ENCODE measurements at places on chromosomes 7 and 10.

- no peak for DNase-seq
Observed at GRCh38 chr10:17214526-17214925, 13.1 kb upstream of the TRDMT1 start.

GRCh38 chr10:131086094-131086493 lies 225.4 kb downstream of the TCERG1L start:
- no peak for DNase-seq

- no peak for DNase-seq
Observed at GRCh38 chr7:8114175-8114574, 145.6 kb downstream of the GLCCI1 start.

DNA sequence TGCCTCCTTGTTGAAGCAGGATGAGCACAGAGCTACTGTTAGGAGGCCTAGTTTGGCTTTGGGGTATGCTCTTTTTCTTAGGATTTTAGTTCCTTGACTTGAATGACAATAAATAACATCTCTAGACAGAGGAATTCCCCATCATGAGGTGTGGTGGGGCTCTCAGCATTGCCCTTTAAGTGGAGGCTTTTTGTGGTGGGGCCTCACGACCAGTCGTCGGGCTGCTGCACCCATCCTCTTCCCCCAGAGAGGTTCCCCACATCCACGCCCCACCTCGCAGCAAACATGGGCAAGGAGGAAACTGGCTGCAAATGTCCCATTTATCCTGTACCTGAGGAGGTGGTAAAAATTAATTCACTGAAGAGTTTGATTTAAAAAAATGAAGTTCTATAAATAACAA lies 36.1 kb upstream of the TARP start:
- DNase-seq: no peak

GRCh38 chr10:87585565-87586514 lies 73.8 kb upstream of the PAPSS2 start:
- no peak for DNase-seq
